Activated CD4-positive, alpha-beta T cell treated with anti-CD3 and anti-CD28 coated beads, Interleukin-10, Interleukin-2, amounts not matched to agents 100 ng/mL and 50 ng/mL, durations not matched to agents 16 hours and 8 hours (primary cell): ENCODE measurements at places on chromosomes 13 and 19.

DNA sequence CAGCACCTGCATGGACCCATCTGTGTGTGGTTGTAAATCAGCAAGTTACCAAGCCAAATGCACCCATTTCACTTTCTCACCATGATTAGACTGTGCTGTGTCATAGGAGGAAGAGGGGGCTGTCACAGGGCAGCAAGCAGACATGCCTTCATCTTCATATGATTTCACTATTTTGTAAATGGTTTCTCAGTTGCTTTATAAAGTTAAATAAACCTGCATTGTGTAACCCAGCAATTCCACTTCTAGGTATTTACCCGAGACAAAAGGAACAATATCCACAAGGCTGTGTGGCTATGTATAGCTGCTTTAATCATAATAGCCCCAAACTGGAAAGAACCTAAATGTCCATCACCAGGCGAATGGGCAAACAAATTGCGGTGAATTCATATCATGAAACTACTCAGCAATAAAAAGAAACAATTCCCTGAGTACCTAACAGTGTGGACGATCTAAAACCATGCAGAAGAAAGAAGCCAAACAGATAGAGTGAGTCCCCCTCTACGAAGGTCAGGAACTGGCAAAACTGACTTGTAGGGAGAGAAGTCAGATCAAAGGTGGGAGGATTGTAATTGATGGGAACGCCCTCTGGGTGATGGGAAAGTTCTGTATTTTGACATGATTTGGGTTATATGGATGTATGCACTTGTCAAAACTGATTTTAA, 185.4 kb downstream of the COL4A1 start:
- no peak for DNase-seq

DNA sequence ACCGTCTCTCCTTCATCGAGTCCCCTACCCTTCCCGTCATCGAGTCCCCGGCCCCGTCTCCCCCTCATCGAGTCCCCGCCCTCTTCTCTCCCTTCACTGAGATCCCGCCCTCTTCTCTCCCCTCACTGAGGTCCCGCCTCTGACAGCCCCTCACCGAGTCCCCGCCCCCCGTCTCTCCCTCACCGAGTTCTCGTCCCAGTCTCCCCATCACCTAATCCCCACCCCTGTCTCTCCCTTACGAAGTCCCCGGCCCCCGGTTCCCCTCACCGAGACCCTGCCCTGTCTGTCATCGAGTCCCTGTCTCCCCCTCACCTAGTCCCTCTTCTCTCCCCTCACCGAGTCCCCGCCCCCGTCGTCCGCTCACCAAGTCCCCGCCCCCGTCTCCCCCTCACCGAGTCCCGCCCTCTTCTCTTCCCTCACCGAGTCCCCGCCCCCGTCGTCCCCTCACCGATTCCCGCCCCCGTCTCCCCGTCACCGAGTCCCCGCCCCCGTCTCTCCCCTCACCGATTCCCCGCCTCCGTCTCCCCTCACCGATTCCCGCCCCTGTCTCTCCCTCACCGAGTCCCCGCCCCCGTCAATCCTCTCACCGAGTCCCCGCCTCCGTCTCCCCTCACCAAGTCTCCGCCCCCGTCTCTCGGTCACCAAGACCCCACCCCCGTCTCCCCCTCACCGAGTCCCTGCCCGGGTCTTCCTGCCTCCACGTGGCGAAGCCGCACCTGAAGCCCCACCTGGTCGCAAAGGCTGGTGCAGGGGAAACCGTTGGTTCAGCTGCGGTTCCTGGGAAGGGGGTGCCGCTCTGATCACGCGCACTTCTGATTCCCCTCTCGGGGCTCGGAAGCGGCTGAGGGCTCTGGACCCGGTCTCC, 23.9 kb upstream of the ZNF846 start:
- peak; percentile 85 for DNase-seq

GRCh38 chr13:74920920-74921319, 561.0 kb downstream of the TBC1D4 start:
- DNase-seq = peak; percentile 4

GRCh38 chr13:43260999-43261398, 237.6 kb downstream of the DNAJC15 start:
- DNase-seq = no peak

DNA sequence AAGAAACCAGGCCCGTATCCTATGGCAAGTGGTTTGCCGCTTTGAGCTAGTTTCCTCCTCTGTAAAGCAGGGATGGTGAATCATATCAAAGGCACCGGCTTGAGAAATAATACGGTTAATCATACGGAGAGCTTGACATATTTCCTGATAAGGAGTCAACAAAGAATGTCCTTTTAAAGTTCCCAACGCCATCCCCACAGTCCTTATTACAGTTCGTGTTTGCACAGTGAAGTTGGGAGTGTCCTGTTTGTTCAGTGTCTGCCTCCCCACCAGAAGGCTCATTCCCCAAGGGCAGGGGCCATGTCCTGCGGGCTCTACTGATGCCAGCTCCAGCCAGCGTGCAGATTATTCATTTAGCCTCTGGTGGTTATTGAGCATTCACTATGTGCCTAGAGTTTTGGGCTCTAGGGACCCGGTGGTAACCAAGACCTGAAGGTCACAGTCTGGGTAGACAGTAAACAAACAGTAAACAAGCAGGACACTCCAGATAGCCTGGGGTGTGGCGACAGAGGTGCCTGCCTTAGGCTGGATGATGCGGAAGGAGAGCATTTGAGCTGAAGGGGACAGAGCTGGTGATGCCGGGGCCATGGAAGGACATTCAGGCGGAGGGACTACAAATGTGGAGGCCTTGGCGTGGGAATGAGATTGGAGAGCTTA, 6.3 kb downstream of the GRAMD1A start:
- DNase-seq = no peak
